Stimulated activated CD8-positive, alpha-beta memory T cell treated with anti-CD3 and anti-CD28 coated beads, Interleukin-7, amount 100 ng/mL, for 24 hours (primary cell): ENCODE measurements at places on chromosomes 11 and 22.

DNA sequence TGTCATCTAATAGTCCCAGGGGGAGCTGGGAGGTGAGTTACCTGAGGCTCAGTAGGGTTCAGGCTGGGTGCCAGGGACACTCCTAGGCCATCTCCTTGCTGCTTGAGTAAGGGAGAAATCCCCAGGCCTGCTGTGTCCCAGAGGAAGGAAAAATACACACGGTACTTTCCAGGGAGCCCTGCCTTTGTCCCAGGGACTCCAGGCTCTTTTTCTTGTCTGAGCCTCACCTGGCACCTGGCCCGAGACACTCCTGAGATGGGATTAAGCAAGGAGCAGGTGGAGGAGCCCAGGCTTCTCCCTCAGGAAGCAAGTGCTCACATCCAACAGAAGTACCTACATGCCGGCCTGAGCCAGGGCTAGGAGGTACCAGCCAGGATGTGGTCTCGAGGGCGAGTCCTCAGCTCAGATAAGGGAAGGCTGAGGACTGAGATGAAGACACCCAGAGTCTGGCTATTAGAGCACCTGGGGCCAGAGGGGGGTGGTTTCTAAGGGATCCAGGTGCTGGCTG is 899 bp upstream of the KLHDC7B start:
- DNase-seq: no peak

DNA sequence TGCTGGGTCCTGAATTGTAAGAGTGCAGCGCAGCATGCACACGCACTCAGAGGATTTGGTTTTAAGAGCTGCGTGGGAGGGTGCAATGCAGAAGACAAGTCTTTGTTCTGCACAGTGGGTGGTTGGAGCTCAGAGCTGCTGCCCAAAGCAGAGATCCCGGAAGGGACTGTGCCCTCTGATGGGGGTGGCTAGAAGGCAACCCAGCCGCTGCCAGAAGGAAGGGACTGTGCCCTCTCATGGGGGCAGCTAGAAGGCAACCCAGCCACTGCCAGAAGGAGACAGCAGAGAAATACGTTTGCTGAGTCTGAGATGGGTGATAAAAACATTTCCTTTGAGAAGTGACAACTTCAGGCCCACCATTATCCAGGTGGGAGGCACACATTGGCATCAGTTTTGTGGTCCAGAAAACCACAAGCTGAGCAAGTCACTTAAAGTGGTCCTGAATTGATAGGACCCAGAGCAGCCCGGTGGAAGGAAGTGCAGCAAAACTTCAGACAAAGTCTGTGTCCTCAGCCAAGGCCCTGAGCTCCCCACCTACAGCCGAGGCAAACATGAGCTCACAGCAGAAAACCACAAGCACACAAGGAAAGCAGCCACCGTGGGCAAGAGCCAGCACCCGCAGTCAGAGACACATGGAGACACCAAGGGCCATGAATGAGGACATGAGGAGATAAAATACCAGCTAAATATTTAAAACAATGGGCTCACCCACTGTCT is 4.3 kb downstream of the KRTAP5-6 start:
- no peak for DNase-seq

DNA sequence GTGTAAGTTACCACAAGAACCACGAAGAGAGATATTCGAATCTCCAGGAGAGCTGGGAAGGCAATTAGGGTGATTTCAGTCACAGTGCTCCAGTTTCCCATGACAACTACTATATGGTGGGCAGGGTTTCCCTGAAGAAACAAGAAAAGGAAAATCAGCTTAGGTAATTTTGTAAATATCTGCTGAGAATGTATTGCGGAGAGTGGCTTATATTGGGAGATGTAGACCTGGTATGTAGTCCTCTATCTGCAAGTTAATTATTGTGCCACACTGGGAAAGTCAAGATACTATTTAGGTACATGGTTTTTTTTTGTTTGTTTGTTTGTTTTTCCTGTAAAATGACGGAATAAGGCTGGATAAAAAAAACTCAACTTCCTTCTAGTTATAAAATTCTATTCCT is at the start of gene OR6M1:
TSS of gene OR6M1 (minus strand) at position 101 of the 400 bp plus-strand sequence. CDS start at position 101, 0 bp downstream.
- DNase-seq: no peak

- DNase-seq: no peak
These were observed 5.5 kb downstream of the PRSS23 start for GRCh38 chr11:86805873-86806310.

GRCh38 chr11:128519338-128519737 is 68.0 kb downstream of the ETS1 start:
- DNase-seq: no peak

- no peak for DNase-seq
These were observed 87.2 kb downstream of the RELT start for GRCh38 chr11:73463359-73463758.

DNA sequence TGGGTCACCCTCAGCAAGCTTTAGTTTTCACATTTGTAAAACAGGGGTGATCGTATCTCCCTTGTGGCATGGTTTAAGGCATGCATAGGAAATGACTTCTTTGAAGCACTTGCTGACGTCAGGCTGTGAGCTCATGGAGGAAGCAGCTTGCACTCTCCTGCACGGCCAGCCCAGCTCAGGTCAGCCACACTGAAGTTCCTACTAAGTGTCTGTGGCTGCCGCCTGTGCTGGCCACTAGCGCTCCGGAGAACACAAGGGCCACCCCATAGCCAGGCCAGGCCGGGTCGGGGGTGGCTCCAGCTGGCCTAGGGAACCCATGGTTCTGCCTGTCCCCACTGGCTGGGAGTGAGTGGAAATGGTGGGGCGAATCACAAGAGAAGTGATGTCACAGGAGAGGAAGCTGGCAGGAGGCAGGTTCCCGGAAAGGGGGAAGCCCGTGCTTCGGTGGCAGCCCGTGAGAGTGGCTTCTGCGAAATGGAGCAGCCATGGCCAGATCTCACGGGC is 28.2 kb downstream of the KCTD17 start:
- peak; percentile 58 for DNase-seq

DNA sequence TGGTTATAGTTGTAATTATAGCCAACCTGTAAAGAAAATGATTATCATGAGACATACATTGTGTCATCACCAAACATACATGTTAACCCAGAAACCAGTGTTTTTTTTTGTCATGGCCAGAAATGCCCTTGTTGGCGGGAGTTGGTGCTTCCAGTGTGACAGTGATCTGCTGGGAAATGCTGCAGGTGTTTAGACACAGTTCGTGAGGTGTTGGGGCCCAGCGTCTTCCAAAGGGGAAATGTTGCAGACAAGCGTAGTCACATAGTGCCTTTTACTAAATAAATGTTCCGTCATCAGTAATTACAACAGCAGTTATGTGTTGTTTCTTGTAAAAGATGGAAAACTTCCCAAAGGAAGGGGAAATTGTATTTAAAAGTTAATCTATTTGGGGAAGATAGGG is 92.6 kb upstream of the GAL start:
- no peak for DNase-seq

DNA sequence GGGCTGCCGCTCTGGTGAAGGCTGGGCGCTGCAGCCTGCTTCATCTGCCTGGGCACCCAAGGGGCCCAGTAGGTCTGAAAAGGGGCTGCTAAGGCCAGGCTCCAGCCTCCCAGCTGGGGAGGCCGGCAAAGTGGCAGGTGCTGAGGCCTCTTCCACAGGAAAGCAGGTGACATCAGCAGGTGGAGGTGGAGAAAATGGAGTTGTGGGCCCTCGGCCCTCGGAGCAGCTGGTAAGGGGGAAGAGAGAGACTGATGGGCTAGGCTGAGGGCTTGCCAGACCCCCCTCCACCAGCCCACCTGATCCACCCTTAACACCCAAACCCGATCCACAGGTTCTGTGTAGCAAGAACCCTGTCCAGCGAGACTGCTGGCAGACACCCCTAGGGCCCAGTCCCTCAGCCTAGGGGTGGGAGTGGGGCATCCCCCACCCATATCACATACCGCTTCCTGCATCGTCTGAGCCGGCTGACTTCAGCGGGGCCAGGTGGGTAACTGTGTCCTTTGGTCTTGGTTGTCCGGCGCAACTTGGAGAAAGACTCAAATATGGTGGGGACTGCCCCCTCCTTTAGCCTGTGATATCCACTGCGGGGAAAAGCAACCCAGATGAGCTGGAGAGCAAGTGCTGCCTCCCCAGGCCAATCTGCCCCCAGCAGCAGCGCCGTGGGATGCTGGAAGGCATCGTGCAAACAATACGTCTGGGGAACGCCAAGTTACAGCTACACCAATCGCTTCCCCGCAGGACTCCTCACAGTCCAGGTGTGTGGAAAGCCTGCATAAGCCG is 1.5 kb downstream of the THAP7 start:
- DNase-seq: no peak

DNA sequence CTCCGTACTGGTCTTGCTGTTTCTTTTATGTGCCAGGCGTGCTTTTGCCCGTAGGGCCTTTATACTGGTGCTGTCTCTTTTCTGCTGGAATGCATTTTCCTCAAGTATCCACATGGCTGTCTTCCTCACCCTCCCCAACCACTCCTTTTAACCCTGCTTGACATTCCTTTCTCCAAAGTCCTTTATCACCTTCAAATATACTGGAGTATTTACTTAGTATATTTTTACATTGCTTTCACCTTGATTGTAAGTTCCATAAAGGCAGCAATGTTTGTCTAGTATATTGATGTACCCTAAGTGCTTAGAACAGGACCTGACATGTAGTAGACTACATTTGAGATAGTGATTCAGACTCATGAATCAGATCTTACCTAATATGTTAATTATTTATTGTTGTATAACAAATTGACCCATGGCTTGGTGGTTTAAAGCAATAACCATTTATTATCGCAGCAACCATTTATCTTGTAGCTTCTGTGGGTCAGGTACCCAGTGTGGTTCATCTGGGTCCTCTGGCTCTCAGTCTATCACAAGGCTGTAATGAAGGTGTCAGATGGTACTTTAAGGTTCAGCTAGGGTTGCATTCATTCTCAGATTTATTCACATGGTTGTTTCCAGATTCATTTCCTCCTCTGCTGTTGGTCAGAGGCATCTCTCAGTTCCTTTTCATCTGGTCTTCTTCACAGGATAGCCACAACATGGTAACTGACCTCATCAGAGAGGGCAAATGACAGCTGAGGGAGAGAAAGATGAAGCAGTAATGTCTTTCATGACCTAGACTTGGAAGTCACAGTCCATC is 34.2 kb downstream of the DDX10 start:
- no peak for DNase-seq

- no peak for DNase-seq
These were observed 5.7 kb downstream of the DRICH1 start for GRCh38 chr22:23626286-23626975.
